Activated naive CD8-positive, alpha-beta T cell treated with anti-CD3 and anti-CD28 coated beads, Interleukin-2, amount 50 U/mL, for 24 hours (primary cell): ENCODE measurements at places on chromosomes 6 and 20.

DNA sequence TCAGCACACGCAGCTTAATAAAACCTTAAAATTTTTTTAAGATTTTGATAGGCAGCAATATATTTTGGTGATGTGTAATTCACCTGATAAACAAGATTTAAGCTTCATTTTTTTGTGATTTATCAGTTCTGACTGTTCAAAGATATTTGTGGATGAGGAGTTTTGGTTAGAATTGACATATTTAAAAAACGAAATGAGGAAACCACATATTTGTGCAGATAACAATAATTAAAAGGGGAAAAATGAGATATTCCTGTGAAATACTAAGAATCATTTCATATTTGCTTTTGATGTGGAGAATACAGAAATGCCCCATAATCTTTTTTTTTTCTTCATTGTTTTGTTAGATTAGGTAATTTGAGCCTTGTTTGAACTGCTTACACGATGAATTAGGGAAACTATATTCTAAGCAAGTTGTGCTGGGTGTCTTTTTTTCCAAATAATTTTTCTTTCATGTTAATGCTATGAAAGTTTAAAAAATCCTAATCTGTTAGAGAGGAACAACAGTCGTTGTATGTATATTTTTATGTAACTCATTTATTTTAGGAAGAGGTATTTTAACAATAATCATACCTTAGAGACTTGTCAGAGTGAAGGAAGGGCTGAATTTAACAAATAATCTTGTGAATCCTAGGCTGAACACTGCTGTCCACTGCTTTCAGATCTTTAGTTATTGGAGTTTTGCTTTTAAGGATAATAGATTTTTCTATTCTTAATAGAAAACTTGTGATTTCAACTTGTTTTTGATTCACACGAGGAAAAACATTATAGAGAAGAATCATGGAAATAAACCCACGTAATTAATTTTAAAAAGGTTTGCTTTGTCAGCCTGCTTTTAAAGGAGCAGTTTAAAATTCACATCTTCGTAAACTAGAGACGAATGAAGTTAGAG, 4.0 kb downstream of the ARID1B start:
- DNase-seq: no peak

DNA sequence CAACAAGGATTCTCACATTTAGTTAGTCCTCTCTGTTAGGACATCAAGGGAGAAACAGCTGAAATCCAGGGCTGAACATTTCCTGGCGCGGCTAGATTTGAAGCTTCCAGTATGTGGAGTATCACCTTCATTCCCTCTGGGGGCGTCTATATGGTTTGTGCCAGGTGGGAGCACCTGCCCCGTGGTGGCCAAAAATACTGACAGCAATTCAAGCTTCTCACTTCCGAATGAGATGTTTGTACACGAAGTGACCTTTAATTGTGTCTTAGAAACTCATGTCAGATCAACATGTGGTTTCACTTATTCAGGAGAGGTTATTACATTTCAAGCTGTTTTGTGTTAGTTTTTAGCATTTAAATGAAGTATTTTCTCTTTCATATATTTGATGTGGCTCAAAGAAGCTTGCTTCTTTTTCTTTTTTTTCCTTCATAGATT, 67.3 kb upstream of the ZNF217 start:
- peak; percentile 27 for DNase-seq

DNA sequence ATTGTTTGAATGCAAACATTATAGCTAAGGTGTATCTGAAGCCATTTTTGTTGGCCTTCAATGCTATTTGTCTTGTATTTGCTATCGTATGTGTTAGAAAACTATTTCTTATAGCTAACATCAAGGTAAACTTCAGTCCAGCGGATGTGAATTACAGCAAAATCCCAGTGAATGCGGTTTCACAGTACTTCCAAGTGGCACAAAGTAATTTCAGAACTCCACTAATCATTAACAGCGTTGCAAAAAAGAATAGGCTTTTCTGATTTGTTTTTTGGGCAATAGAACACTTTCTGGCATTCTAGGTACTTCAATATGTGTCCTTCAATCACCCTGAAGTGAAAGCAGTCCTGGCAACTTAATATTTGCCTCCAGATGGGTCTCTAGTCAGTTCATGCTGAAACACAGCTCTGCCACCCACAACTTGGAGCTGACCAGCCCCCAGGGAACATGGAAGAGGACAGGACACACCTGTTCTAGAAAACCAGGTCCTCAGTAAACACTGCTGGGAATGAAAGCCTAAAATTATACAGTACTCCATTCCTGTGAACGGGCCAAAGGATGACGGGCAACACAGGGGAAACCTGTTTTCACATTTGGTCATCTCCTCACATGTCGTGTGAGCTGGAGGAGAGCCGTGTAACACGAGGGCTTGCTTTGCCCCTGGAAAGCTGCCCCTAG, 9.7 kb upstream of the MRPS10 start:
- DNase-seq: no peak

- DNase-seq: no peak
Observed at GRCh38 chr6:131213501-131213990, 78.3 kb downstream of the AKAP7 start.

GRCh38 chr6:26003102-26003694, 40.6 kb downstream of the TRIM38 start:
- DNase-seq: peak; percentile 58

- DNase-seq: no peak
Observed at GRCh38 chr6:43910638-43911353, 140.8 kb downstream of the VEGFA start.

DNA sequence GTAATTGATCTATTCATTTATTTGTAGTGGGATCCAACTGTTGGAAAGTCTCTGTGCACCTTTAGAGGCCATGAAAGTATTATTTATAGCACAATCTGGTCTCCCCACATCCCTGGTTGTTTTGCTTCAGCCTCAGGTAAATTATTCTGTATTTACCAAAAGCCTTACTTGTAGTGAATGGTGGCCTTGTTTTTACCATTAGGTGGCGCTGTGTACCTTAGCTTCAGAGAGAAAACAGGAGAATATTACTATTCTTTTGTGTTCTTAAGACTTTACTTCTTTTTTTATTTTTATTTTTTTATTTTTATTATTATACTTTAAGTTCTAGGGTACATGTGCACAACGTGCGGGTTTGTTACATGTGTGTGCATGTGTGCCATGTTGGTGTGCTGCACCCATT, 23.7 kb downstream of the PEX7 start:
- DNase-seq: peak; percentile 21

- DNase-seq: no peak
Observed at GRCh38 chr6:135412761-135413160, 84.8 kb downstream of the AHI1 start.

DNA sequence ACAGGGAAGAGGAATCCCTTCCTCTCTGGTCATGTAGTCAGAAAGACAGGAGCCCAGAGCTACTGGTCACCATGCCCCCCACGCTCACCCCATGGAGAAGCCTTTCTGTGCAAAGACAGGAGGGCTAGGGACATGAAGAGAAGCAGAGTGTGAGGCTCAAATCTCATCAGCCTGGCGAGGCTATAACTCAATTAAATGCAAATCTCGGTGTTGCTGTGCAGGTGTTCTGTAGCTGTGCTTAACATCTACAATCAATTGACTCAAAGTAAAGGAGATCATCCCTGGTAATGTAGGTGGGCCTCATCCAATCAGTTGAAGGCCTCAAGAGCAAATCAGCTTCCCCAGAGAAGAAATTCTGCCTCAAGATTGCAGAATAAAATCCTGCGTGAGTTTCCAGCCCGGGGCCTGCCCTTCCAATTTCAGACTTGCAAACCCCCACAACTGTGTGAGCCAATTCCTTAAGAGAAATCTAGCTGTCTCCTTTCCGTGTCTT, 64.4 kb downstream of the CHMP4B start:
- no peak for DNase-seq

DNA sequence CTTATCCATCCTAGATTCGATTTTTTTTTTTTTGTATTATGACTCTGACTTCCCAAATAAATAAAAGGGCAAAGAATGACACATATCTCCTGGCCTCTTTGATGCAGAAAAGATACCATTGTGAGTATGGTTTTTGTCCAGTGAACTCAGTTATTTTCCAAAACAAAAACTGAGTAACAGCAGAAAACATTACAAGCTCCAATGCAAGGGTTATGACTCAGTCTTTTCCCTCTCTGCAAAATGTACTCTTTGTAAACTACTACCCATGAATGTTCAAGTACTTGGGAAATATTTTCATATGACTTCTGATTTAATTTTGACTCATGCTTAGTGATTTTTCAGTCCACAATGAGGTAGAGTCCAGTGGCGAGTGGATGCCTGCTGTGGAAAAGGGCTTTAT, 355.3 kb downstream of the RNF144B start:
- DNase-seq: no peak

GRCh38 chr6:2209226-2209809, 36.1 kb downstream of the GMDS start:
- DNase-seq: peak; percentile 36

- DNase-seq: no peak
Observed at GRCh38 chr6:6516666-6517458, 71.7 kb upstream of the LY86 start.

- no peak for DNase-seq
Observed at GRCh38 chr6:69105288-69105687, 470.2 kb downstream of the ADGRB3 start.

DNA sequence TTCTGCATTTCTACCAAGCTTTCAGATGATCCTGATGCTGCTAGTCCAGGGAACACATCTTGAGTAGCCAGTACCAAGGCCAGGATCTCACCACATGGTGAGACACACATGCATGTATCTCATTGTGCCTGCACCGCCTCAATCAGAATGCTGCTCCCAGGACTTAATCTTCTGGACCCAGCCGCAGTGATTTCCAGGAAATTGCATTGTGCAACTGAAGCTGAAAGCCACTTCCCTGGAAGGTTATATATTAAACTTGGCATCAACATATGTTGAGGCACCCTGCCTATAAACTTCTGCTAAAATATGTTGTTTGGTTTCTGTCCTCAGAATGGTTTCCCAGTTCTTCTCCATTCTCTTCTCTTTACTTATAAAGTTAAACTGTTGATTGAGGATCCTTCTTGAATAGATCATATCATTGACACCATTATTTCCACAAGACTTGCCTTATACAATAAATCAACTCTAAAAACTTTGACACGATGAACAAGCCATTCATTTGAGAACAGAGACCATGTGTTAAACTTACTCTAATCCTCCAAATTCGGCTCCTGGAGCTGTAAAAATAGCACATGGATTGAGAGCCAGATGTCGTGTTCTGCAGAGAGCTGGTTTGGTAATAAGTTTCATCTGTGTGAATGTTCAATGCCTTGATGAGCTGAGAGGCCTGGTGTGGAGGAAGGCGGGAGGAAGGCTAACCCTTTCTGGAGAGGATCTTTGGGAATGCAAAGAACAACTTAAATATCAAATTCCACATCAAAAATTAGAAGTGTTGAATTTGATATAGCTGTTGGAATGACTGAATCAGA, 65.0 kb upstream of the PCSK2 start:
- no peak for DNase-seq

- no peak for DNase-seq
Observed at GRCh38 chr20:52847731-52848359, 124.3 kb upstream of the TSHZ2 start.

DNA sequence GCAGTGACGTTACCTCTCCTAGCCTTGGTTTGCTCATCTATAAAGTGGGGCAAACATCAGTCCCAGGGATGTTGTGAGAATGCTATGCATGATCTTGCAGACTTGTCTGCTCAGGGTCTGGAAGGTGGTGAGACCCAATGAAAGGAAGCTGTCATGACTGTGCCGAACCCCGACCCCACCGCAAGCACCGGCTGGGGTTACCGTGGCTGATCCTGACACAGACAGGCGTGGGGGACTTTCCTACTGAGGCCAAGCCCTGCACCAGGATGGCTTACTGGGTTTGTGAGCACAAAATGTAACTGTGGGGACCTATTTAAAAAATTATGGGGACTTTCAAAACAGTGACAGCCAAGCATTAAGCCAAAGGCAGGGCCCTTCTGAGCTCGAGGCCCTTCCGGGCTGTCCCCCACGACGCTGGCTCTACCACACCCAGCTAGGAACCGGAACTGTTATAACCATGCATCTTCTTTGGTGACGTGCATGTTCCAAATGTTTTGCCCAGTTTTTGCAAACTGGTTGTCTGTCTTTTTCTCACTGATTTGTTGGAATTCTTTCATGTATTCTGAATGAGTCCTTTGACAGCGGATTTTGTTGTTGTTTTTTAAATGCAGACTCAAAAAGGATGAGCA, 76.6 kb upstream of the PMEPA1 start:
- no peak for DNase-seq

DNA sequence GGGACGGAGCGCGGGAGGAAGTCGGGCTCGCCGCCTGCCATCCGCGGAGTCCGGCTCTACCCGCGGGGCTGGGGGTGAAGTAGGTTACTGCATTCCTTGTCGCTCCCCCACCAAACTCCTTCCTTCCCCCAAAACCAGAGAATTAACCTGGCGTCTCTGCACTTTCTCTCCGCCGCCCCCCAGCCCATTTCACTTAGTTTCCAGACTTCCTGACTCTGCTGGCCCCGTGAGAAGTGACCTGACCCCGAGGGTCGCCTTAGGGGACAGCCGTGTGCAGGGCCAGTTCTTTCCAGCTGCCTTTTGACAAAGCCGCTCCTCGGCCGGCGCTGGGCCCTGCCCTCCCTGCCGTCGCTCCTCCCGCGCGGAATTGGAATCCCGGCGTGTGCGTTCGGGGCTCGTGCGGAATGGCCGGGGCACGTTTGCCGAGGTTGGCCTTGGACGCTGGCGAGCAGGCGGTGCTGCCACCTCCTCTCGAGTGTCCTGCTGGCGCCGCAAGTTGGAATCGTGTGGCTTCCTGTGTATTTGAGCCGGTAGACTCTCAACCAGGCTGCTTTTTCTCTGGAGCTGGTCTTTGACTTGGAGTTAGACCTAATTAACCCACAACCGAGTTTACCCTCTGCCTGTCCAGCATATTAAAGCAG, 650 bp downstream of the DCBLD1 start:
- DNase-seq: peak; percentile 33

- no peak for DNase-seq
Observed at GRCh38 chr20:31685853-31686643, 36.6 kb downstream of the BCL2L1 start.

DNA sequence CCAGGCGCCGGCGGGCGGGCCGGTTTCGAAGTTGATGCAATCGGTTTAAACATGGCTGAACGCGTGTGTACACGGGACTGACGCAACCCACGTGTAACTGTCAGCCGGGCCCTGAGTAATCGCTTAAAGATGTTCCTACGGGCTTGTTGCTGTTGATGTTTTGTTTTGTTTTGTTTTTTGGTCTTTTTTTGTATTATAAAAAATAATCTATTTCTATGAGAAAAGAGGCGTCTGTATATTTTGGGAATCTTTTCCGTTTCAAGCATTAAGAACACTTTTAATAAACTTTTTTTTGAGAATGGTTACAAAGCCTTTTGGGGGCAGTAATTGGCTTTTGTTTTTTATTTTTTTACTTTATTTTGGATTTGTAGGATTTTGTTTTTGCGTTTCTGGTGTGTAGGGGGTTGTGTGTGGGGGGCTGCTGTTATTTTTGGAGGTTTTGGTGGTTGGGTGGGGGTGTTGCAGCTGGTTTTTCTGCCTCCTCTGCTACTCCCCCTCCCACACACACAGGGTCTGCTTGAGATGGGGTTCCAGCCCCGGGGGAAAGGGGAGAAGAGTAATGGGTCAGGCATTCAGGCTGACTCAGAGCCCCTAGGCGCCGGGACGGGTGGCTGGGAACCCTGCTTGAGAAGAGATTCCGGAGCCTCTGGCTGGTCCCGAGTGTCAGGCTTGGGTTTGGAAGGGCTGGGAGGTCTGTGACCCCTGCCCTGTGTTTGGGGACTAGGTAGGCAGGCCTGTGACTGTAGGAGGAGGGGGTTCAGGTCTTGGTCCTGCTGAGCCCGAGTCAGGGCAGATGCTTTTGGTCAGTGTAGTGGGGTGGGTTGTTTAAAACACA, 2.0 kb downstream of the CEBPB start:
- peak; percentile 84 for DNase-seq

- DNase-seq: no peak
Observed at GRCh38 chr6:22848121-22848520, 278.8 kb downstream of the HDGFL1 start.

- DNase-seq: no peak
Observed at GRCh38 chr20:41247523-41248367, 69.8 kb downstream of the ZHX3 start.
